ENCODE measurements at places on chromosomes 13 and 19.

- DNase-seq: no peak
Measured at GRCh38 chr13:110923777-110924638, 9.1 kb upstream of the ANKRD10 start.

DNA sequence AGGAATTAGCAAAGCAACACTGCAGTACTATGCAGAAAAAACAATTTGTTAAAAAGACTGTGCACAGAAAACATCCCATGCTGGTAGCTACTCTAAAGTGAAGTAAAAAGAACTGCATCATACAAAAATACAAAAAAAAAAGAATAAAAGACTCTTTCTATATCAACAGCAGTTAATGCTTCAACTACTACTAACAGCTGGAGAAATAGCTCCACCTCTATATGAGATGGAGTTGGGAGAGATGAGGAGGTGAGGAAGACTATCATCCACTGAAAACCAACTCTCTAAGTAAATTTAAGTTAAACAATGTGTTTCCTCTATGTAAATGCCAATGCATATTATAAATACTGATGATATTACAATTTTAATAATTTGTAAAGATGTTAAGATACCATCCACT lies 1.8 kb downstream of the ZC3H13 start:
- no peak for DNase-seq

DNA sequence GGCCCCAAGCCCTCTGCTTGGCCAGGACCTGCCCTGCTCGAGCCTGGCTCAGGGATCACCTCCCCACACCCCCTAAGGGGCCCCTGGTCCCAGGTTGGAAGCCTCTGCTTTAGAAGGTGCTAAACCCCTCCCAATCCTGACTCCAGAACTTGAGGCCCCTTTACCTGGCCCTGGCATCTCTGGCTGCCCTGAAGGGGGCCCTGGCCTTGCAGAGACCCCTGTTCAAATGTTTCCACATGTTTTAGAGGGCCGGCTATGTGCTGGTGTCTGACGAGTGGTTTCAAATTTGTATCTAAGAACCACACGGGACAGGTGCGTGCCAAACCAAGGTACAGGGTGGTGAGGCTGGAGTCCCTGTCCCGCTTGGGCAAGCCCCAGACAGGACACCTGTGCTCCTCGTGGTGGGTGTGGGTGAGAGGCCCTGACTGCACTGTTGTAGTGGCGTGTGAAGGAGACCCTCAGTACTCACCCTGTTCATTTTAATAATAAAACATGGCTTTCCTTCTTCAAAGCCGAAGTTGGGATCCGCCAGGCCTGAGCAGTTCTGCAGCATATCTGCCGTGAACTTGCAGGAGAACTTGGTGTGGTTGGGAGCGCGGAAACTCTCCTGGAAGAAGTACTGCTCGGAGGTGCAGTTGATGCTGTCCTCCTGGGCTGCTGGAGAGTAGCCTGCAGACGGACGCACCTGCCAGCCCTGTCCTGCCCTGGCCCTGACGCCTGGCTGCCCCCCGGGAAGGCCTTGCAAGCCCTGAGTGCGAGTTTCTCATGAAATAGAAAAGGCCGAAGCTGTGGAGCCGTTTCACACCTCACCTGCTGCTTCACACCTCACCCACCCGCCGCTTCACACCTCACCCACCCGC lies 5.4 kb downstream of the ATP4B start:
- DNase-seq: no peak

DNA sequence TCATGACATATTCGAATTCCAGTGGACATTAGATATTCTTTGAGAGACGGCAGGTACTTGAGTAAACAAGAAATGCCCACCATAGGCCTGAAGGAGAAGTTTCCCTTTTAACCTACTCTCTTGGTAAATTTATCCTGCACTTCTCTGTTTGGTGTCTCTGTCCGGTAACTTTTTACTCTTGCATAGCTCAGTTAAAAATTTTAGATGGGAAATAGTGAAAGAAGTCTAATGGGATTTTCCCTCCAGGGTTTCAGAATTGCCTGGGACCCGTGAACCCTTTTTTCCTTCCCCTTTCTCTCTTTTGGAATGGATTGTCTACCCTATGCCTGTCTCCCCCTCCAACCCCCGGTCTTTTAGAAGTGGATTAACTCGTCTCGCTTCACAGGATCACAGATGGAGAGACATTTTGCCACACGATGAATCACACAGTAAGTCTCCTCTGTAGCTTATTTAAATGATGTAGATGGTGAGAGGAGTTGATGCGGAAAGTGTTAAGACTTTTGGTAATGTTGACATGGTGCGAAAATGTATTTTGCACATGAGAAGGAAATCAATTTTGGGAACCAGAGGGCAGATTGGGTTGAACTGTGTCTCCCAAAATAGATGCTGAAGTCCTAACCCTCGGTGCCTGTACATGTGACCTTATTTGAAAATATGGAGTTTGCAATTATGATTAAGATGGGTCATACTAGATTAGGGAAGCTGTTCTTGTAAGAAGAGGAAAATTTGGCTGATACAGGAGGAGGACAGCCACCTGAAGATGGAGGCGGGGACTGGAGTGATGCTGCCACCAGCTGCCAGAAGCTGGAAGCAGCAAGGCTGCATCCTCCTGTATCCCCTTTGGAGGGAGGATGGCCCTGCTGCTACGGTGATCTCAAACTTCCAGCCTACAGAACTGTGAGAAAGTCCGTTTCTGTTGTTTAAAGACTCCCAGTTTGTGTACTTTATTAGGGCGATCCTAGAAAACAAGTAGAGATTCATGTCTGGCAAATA lies 711 bp upstream of the MIPEP start:
- DNase-seq: no peak

GRCh38 chr13:49185264-49185663 lies 34.9 kb upstream of the MLNR start:
- no peak for DNase-seq

DNA sequence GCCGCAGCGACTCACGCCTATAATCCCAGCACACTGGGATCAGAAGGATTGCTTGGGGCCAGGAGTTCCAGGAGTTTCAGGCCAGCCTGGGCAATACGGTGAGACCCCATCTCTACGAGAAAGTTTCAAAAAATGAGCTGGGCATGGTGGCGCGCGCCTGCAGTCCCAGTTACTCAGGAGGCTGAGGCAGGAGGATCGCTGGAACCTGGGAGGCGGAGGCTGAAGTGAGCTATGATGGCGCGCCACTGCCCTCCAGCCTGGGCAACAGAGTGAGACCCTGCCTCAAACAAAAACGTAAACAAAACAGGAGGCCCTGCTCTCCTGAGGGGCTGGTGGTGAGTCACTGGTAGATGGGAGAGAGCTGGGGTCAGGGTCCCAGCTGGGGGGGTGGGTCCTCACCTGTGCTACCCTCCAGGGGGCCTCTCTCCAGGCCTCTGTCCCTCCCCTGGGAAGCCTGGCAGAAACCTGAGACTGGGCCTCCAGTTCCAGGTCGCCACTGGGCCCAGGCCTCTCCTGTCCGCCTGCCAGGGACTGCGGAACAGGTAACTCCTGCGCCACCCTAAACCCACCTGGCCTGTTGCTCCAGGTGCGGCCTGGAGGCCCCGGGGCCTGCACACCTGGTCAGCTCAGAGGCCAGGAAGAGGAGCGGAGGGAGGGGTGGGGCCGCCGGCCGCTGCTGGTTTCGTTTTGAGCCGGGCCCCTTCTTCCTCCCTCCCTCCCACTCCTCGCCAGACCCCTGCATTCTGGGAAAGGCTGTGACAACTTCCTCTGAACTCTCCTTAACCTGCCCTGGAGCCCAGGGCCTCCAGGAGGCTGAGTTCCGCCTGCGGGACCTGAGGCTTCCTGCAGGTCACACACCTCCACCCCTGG lies 17.2 kb upstream of the ZBTB7A start:
- no peak for DNase-seq

- no peak for DNase-seq
Measured at GRCh38 chr13:47437406-47437805, 540.6 kb upstream of the HTR2A start.

DNA sequence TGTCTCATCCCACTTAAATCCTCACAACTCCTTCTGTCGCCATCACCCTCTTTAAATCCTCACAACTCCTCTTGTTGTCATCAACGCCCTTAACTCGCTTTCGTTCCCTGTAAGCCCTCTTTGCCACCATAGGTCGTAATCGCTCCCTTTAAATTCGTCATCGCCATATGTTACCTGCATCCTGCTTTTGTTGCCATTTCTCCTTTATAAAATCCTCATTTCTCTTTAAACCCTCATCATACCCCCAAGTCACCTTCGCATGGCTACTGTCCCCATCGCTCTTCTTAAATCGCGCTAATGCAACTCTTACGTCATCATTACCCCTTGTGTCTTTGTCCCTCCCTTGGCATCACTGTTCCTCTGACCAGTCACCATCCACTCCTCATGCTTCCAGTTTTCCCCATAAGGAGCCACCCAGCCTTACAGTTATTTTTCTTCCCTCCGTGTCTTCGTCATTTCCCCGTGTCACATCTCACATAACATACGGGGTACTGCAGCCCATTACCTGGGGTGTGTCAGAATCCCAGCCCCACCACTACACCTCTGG lies 539 bp downstream of the PLD3 start:
- DNase-seq: no peak

GRCh38 chr13:32426990-32427851 lies 709 bp downstream of the N4BP2L1 start:
- peak; percentile 80 for DNase-seq

DNA sequence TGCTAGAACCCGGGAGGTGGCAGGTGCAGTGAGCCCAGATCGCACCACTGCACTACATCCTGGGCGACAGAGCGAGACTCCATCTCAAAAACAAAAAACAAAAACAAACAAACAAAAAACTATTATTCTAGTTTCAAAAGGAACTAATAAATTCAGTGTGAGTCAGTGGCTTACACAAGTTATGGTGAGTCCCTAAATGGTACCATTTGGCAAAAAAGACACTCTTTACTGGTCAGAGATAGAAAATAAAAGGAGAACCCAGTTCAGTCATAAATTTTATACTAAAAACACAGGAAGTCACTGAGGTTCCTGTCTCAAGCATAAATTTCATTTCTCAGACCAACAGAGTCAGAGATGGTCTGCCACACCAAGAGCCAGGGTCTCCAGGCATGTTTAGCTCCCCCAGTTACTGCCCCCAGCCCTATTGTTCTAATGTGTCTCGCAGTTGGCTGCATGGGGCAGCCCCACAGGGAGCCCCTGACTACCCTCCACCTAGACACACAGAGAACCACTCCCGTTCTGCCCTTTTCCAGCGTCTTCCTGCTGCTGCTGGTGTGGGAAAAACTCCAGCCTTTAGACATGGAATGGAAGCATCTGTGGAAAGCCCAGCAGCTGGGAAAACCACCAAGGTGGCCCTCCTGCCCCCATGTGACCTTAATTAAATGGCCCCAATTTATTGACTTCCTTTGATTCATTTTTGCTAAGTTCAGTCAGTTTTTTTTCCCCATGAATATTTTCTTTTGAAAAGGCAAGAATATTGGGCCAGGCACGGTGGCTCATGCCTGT lies 12.2 kb downstream of the THSD1 start:
- no peak for DNase-seq

- DNase-seq: no peak
Measured at GRCh38 chr13:20609145-20609544, 42.2 kb downstream of the IFT88 start.

DNA sequence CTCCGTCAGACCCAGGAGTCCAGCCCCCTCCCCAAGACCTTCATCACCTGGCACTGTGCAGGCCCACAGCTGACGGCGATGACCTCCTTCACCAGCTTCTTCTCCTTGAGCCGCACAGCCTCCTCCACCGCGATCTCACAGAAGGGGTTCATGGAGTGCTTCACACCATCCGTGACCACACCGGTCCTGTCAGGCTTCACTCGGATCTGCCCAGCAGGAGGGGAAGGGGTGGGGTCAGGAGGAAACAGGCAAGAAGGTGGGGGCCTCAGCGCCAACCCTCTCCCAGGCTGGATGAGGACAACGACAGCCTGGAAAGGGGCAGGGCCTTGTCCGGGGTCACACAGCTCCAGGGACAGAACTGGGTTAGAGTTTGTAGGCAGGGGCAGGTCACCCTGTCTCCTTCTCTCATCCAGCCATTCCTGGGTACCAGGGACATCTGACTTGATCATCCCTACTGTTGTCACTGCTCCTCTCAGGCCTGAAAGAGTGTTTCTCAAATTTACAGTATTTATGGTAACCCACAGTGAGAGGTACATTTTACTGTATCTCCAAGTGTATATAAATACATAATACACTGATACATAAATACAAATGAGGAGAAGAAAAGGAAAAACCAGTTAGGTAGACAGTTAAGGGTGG lies 12.0 kb downstream of the ETFB start:
- no peak for DNase-seq

GRCh38 chr19:4338441-4339355 lies at the start of gene STAP2:
Gene STAP2, minus strand, starts transcription at chr19:4338827. Its CDS starts 74 bp downstream, at chr19:4338753.
- no peak for DNase-seq

DNA sequence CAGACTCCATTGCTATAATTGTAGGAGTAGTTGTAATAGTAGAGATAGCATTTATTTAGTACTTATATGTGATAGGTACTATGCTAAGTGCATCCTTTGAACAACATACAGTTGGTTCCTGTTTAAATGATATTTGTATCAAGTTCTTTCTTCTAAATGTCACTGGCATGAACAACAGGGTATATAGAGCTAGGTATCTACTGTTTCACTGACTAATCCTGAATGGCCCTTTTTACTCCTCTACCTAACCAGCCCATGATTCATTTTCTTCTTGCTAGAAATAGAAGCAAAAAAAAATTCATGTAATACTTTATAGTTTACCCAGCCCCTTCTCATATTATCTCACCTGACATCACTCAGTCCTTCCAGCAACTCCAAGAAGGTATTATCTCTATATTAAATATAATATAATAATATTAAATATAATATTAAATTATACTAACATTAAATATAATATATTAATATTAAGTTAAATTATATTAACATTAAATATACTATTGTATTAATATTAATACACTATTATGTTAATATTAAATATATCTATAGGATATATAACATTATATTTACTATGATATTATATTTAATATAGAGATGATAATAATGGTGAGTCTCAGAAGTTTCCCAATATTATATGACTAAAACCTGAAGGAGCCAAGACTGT lies 74.2 kb downstream of the FRY start:
- DNase-seq: no peak

- DNase-seq: no peak
Measured at GRCh38 chr19:33157906-33158305, 26.0 kb downstream of the WDR88 start.

Measured in activated CD8-positive, alpha-beta memory T cell treated with anti-CD3 and anti-CD28 coated beads, Interleukin-2, amount 50 U/mL, for 48 hours (primary cell).